Muscle of leg (tissue), 16 donors: ENCODE measurements at places on chromosomes 3 and 15.

DNA sequence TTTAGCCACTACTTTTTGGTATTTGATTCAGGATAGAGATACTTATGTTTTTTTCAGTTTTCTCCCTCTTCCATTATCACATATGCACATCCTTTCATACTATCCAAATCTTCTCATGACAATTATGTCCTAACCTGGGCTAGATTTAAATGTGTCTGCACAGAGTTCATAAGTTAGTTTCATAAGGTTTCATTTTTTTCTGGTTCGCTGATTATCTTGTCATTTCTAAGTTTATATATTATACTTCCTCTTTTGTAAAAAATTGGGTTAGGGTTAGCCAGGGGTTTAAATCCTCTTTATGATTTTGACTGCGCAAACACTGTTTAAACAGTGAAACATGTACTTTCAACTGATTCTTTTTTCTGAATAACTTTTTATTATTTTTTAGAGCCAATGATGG, 148.6 kb downstream of the SST start:
- no peaks in the 10 kb centered on the region for H3K36me3 ChIP-seq
- no peak overlapping the region for H3K4me3 ChIP-seq
- no peaks in the 10 kb centered on the region for H3K27me3 ChIP-seq
- H3K4me1 ChIP-seq, result no peaks in the 10 kb centered on the region

DNA sequence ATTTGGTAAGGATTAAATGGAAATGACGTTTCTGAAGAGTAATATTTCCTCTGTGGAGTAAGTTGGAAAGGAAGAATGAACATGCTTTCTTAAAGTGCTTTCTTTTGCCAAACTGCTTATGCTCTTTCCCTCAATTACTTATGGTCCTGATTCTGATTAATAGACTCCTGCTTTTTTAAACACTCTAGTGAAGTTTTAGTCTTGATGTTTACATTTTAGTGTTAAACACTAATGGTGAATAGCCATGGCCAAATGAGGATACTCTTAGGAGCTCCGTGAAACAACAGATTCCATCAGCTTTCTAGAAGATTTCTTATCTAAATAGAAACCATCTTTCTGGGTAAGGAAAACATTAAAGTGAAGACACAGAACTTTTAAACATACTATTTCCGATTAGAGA, 117.6 kb downstream of the P3H2 start:
- peaks cover 17% of the 10 kb centered on the region for H3K4me1 ChIP-seq
- no peak overlapping the region for H3K4me3 ChIP-seq
- H3K27ac ChIP-seq, result peak overlapping the region; percentile 50
- no peaks in the 10 kb centered on the region for H3K36me3 ChIP-seq

GRCh38 chr3:25870452-25870851, 80.6 kb downstream of the OXSM start:
- no peak overlapping the region for H3K27ac ChIP-seq
- H3K4me1 ChIP-seq, result no peaks in the 10 kb centered on the region
- H3K27me3 ChIP-seq, result no peaks in the 10 kb centered on the region
- H3K4me3 ChIP-seq, result no peak overlapping the region
- no peak for DNase-seq

GRCh38 chr3:110804856-110805255, 266.8 kb upstream of the NECTIN3 start:
- no peaks in the 10 kb centered on the region for H3K36me3 ChIP-seq
- DNase-seq, result no peak
- no peaks in the 10 kb centered on the region for H3K27me3 ChIP-seq
- no peak overlapping the region for H3K4me3 ChIP-seq
- H3K27ac ChIP-seq, result no peak overlapping the region

DNA sequence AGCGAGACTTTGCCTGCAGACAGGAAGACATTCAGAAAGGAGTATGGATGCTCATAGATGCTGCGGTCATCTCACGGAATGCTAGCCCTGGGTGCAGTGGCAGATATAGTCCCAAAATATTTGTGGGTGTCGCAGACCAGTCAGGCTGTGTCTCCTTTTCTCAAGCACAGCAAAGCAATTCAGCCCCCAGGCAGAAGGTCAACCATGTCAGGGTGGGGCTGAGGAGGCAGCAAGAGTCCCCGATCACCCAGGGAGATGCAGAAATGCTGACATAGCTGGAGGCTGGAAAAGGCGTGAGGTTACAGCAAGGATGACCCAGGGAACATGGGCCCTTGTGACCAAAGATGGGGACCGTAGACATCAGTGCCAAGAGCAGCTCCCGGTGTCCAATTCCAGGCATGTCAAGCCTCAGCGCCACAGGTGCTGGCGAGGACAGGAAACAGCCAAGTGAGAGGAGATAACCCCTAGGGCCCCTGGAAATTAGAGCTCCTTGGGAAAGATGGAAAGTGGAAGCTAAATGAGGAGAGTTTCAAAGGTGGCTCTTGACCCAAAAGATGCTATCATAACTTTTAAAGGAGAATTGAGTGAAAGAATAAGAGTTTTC, 81.2 kb upstream of the ABHD17C start:
- no peak for DNase-seq
- peaks cover 20% of the 10 kb centered on the region for H3K4me1 ChIP-seq
- no peak overlapping the region for H3K27ac ChIP-seq

GRCh38 chr3:5226783-5227182, 39.3 kb downstream of the EDEM1 start:
- no peaks in the 10 kb centered on the region for H3K4me1 ChIP-seq
- H3K27me3 ChIP-seq, result peaks cover 7% of the 10 kb centered on the region
- DNase-seq, result peak; percentile 46
- no peak overlapping the region for H3K27ac ChIP-seq
- H3K36me3 ChIP-seq, result peaks cover 3% of the 10 kb centered on the region
- no peak overlapping the region for H3K4me3 ChIP-seq

DNA sequence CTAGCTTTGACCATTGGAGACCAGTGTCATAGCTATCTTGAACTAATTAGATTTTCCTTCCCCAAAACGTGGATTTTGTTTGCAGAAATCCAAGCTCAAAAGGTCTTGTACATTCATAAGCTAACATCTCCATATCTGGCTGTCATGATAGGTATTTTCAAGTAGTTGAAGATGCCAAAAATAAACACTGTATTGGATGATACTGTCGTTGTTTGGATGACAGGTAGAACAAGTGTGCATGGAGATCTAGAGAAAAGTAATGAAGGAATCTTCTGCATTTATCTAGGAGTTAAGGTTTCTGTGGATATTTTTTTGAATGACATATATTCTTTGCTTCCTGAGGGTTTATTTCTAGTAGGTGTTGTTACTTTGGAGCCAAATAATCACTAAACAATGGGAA, 1696.1 kb downstream of the SI start:
- DNase-seq, result no peak
- no peak overlapping the region for H3K4me3 ChIP-seq
- H3K27ac ChIP-seq, result no peak overlapping the region
- no peaks in the 10 kb centered on the region for H3K27me3 ChIP-seq
